ENCODE measurements at places on chromosomes 7 and 10.
A peak's percentile ranks its signal among the peaks of the same experiment; 100 is the strongest.

GRCh38 chr7:138981332-138982203 lies at the start of gene KIAA1549:
Gene KIAA1549, minus strand, starts transcription at chr7:138981389. Its CDS starts 120 bp downstream, at chr7:138981269.
- no peak for DNase-seq

- DNase-seq: no peak
These were observed 85.2 kb upstream of the SEMA3C start for GRCh38 chr7:81004098-81004497.

- no peak for DNase-seq
These were observed 66.4 kb downstream of the MGAM2 start for GRCh38 chr7:142177869-142178268.

GRCh38 chr7:158606671-158607424 lies 19.2 kb upstream of the PTPRN2 start:
- no peak for DNase-seq

- no peak for DNase-seq
These were observed 16.1 kb downstream of the MYOF start for GRCh38 chr10:93465806-93466675.

DNA sequence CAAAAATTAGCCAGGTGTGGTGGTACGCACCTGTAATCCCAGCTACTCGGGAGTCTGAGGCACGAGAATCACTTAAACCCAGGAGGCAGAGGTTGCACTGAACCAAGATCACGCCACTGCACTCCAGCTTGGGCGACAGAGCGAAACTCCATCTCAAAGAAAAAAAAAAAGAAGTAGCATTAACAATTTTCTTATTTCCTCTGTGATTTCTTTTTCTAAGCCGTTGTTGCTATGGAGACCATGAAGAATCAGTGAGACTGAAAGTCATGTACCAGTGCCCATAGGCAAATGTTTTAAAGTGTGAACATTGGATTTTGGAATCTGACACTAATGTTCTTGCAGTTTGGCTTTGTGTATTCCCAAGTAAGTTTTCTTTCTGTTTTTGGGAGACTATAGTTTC lies 18.4 kb upstream of the MAP3K8 start:
- no peak for DNase-seq

DNA sequence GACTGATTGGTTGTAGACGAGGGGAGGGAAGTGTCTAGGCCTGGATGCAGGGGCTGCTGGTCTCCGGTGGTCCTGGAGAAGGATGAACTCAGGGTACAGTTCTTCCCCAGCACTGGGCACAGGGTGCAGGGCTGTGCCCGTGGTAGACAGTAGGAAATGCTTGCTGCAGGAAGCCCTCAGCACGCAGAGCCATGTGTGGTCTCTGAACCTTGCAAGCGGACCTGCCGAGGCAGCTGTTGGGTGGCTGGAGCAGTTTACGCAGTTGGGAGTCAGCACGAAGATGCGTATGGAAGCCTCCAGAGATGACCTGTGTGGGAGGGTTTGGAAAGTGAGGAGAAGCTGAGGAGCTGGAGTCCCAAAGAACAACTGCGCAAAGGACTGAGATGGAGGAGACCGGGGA lies 39.0 kb downstream of the DOCK1 start:
- DNase-seq: no peak

GRCh38 chr10:112202561-112203241 lies 19.1 kb upstream of the GPAM start:
- DNase-seq: no peak

DNA sequence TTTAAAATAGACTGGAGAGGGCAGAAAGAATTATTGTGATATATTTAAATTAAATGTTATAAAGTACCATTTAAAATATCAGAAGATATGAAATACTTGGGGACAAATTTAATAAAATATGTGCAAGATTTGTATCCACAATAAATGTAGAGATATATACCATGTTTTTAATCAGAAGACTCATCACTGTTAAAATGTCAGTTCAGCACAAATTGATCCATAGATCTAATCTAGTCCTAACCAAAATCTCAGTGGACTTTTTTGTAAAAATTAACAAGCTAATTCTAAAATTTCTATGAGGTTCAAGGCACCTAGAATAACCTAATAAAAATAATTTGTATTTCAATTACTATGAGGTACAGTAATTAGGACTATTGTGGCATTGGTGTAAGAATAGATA lies 96.4 kb downstream of the CTNNA3 start:
- no peak for DNase-seq

GRCh38 chr7:36304099-36304425 lies 85.6 kb upstream of the ANLN start:
- DNase-seq: no peak

DNA sequence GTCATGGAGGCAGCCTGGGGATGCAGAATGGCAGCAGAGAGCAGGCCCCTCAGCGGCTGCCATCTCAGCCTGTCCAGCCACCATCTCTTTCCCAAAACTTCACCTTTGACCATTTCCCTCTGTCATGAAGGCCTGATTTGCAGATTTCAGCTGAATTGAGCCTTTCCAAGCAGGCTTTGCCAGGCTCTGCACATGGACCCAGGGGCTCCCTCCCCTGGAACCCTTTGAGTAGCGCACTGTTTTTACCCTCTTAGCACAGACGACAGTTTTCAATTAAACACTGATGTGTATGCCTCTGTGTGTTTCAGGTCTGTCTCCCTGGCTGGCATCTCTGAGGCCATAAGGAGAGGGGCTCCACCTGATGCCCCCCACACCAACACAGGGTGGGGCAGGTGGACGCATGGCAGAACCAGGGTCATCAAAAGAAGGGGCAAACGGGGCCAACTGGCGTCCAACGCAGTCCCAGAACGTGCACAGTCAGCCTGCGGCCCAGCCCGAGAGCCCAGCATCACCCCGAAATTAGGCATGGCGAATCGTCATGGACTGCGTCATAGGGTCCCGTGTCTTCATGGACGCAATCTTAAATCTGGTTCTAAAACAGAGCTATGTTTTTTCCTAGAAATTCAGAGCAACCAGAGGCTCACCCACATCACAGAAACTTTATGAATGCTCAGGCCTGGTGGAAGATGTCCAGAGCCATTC lies 185.0 kb upstream of the TCERG1L start:
- no peak for DNase-seq

DNA sequence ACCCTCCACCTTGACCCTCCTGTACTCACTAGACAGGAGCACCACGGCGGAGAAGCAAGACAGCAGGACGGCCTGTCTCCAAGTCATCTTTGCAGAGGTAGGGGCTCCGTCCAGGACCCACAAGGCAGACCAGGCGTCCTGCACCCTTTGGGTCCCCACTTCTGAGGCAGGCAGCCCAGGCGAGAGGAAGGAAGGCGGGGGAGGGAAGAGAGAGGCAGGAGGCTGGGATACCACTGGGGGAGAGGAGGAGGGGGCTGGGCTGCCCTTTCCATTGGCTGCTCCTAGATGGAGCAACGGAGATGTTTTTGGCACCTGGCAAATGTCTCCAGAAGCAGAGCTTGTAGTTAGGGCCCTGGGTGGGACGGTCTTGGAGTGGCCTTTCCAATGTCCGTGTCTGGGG lies at the start of gene UCMA:
TSS of gene UCMA (minus strand) at position 203 of the 400 bp plus-strand sequence. CDS start at position 87, 116 bp downstream.
- DNase-seq: no peak

- DNase-seq: no peak
These were observed 97.8 kb upstream of the PPIF start for GRCh38 chr10:79249186-79250121.

DNA sequence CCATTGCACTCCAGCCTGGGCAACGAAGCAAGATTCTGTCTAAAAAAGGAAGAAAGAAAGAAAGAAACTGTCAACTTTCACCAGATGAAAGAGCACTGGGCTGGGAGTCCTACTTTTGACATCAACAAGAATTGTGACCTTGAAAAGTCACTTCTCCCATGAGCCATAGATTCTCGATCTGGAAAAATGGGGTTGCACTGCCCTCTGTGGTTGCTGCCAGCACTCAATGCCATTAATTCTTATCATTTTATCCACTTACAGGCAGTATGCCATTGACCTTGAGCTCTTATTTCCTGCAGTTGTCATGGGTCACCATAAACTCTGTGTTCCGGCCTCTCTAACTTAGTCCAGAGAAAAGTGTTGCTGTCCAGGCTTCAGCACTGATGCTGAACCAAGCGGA lies 137.2 kb downstream of the NOC3L start:
- DNase-seq: no peak

GRCh38 chr7:20980668-20981264 lies 194.1 kb upstream of the SP8 start:
- no peak for DNase-seq

DNA sequence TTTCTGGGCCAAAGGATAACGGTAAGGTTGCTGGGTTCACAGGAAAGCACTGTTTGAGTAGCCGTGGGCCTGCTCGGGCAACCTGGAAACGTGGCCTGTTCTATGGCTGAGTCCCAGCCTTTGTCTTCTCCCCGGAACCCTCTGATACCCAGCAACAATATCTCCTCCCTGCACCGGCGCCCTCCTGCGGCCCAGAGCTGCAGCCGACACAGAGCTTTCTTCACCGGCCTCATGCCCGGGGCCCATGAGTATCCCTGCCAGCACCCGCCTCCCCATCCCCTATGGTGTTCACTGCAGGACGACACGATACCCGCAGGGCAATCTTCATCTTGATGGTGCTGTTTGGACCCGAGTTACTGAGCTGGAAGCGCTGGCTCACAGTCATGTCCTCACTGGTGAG lies 38.6 kb upstream of the NCAPG2 start:
- no peak for DNase-seq

DNA sequence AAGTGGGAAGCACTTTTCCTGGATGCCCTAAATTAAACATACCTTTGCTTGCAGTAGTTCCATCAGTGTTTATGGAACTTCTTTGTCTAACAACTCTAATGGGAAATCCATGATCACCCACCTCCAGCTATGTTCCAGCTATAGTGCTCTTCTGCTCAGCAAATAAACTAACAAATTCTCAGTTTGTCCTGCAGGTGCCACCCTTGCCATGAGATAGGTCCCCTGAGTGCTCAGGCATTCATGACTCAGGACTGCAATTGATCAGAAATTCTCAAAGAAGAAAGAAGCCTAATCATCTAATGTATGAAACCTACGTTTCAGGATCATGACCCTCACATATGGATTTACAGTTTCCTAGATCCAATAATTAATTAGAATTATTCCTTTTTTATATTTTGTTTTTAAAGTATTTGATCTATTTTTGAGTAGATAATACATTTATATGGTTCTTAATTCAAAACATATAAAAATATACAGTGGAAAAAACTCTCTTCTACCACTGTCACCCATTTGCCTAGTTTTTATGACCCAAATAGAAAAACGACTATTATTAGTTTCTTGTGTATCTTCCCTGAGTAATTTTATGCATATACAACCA lies 48.7 kb upstream of the DYNC1I1 start:
- DNase-seq: no peak

DNA sequence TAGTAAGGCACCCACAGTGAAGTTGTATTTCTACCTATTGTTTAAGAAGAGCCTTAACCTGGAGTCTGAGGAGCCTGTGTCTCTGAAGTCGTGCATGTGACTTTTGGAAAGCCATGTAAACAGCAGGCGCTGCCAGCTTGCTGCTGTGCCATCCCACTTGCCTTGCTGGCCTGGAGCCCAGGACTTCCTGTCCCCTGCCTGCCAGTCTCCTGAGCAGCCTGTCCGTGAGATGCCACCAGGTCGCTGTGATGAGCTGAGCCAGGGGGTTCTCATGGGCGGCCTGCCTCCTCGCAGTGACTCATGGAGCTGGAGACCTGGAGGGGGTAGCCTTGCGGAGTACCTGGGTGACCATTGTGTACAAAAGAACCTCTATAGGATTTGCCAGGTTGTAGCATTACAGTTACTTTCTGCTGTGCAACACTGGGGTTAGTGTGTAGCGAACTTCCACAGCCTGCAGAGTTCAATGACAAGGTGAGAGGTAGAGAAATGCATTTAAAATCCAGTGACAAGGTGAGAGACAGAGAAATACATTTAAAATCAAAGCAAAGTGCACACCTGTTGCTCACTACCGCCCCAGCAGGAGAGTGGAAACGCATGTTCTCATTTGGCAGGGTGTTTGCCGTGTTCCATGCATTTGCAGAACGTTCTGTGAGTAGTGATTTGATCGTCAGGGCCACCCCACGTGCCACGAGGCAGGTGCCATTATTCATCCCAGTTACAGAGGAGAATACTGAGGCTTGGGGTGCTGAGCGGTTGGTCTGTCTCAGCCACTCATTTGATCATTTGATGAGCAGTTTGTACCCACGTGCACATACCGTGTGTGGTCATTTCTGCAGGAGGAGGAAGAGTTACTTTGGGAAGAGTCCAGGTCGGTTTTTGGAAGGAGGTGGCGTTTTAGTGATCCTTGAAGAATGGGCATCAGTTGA lies 36.6 kb upstream of the BHLHA15 start:
- DNase-seq: no peak

GRCh38 chr10:86169066-86169465 lies 197.5 kb downstream of the GRID1 start:
- no peak for DNase-seq

GRCh38 chr10:30002426-30003266 lies 56.7 kb downstream of the JCAD start:
- DNase-seq: peak; percentile 24

GRCh38 chr10:52250510-52250909 lies 63.6 kb upstream of the DKK1 start:
- DNase-seq: no peak

DNA sequence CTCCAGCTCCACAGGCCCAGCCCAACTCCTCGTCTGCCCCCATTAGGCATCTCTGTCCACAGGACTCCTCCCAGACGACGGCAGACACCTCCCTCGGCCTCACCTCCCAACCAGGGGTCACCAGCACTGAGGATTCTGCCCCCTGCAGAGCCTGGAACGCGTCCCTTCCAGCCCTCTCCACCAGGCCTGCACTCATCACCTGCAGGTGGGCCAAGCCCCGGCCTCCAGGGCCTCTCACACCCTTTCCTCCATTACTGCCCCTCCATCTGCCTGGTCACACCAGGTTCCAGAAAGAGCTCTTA lies 42.7 kb upstream of the PDGFA start:
- no peak for DNase-seq

GRCh38 chr10:59674215-59674836 lies 35.3 kb downstream of the SLC16A9 start:
- DNase-seq: no peak

- peak; percentile 21 for DNase-seq
These were observed 95.1 kb upstream of the DIP2C start for GRCh38 chr10:784403-785088.

DNA sequence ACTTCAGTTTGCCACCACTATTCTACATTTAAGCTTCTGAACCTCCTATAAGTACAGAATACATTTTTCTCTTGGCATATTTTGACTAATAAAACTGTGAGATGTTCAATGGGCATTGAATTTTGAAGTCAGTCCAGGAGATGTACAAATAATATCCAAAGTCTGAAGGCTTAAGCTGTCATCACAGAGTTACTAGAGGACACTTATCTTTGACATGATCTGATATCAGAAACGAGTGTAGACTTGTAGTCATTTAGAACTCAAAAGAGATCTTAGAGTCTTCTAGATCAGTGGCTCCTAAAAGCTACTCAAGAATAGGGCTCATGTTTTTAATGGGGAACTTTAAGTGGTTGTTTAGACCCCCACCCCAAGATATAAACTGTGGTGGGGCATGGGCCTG lies 160.5 kb downstream of the ARID5B start:
- no peak for DNase-seq

- DNase-seq: no peak
These were observed 529.5 kb upstream of the FZD8 start for GRCh38 chr10:36171556-36171952.

Data from stimulated activated CD8-positive, alpha-beta memory T cell treated with anti-CD3 and anti-CD28 coated beads, Interleukin-4, amount 100 ng/mL, for 4 hours (primary cell).